ENCODE measurements at places on chromosomes 12 and 14.

GRCh38 chr12:452667-453210 is 7.0 kb upstream of the B4GALNT3 start:
- no peak for DNase-seq

GRCh38 chr14:95273001-95273978 is 46.4 kb downstream of the CLMN start:
- DNase-seq = no peak

DNA sequence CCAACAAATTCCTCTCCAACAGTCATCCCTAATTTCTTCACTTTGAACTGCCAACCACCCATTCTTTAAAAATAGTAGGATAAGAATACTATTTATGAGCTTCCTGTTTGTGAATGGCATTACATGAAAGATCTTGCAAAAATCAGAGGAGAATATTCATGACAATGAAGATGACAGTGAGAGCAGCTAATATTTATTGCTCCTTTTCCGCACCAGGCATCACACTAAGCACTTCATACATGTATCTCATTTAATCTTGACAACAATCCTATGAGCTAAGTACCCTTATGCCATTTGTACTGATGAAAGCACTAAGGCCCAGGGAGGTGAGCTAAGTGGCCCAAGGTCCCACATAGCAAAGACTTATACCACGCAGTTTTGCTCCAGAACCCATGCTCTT is 37.3 kb upstream of the CAPRIN2 start:
- DNase-seq = no peak

- DNase-seq = no peak
Observed at GRCh38 chr14:104595911-104596450, 8.6 kb downstream of the TMEM179 start.

GRCh38 chr14:41925409-41925808 is 318.7 kb downstream of the LRFN5 start:
- no peak for DNase-seq

GRCh38 chr14:19743256-19743655 is at the start of gene OR4Q3:
Gene OR4Q3 (plus strand): TSS chr14:19743571.
- DNase-seq = no peak
